AG10803 (cell line): ENCODE measurements at places on chromosomes 3 and 15.
A peak's percentile ranks its signal among the peaks of the same experiment; 100 is the strongest.

- no peak for DNase-seq
Measured at GRCh38 chr3:174002543-174002942, 605.0 kb downstream of the NLGN1 start.

- no peak for DNase-seq
Measured at GRCh38 chr3:981156-981555, 111.7 kb upstream of the CNTN6 start.

GRCh38 chr3:32577581-32578556 is 7.2 kb upstream of the DYNC1LI1 start:
- DNase-seq: peak; percentile 69

GRCh38 chr15:92807971-92808571 is 92.1 kb upstream of the CHD2 start:
- DNase-seq: peak; percentile 26

- no peak for DNase-seq
Measured at GRCh38 chr3:3194861-3195260, 15.4 kb upstream of the CRBN start.

DNA sequence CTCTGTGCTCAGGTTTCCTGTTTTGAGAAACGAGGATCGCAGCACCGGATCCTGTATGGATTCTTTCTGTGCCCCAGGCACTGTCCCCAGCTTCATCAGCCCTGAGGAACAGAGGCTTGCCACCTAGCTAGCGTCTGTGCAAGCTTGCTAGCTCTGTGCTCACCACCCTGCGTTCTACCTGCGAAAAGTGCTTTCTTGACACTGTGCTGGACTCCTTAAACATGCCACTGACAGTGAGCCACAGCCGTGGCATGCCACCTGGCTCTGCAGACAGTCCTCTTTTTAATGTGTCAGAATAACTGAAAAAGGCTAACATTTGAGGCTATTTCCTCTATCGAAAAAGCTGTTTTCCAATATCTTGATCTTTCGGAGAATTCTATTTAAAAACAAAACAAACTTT is 1.4 kb downstream of the PGPEP1L start:
- DNase-seq: no peak

GRCh38 chr3:41991437-41991836 is 29.5 kb upstream of the ULK4 start:
- no peak for DNase-seq

- peak; percentile 47 for DNase-seq
Measured at GRCh38 chr3:110542552-110543150, 529.0 kb upstream of the NECTIN3 start.

GRCh38 chr3:121223116-121223515 is 315.1 kb downstream of the STXBP5L start:
- DNase-seq: no peak

DNA sequence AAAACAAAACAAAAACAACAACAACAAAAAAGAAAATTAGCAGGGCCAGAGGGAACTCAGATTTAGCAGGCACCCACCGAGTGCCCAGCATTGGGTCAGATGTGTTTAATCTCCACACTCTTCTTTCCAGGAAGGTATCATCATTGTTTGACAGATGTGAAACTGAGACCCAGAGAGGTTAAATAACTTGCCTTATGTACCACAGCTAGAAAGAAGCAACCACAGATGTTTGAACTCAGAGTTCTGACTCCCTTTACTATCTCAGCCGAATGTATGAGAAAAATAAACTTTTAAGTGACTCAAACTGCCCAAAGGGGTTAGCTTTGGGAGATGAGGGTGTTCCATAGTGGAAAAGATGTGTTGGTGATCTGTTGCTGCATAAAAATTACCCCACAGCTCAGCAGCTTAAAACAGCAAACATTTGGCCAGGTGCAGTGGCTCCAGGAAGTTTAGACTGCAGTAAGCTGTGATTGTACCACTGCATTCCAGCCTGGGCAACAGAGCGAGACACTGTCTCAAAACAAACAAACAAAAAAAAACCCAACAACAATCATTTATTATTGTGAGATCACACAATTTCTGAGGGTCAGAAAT is 4.5 kb upstream of the RPP25 start:
- no peak for DNase-seq

- peak; percentile 85 for DNase-seq
Measured at GRCh38 chr3:30644615-30645014, 38.2 kb downstream of the TGFBR2 start.

GRCh38 chr15:71273731-71274447 is 158.6 kb downstream of the THSD4 start:
- DNase-seq: peak; percentile 55

- no peak for DNase-seq
Measured at GRCh38 chr15:53611145-53611920, 148.1 kb downstream of the WDR72 start.

DNA sequence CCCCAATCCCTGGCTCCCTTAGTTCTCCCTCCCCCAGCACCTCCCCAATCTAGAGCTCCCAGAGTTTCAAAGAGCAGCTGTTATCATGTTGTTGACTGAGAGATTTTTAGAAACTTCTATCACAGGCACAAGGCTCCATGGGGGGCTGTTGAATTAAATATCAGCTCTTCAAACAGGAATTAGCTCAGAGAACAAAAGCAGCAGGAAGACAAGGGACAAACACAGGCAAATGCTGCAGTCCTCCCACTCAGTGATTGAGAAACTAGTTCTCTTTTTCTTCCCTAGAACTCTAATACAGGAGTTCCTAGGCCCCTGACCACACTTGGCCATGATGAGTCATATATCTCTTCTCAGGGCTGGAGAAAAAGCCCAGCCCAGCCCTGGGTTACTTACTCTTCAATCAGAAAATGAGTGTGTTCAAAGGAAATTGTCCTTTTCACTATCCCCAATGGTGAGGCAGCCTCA is 262.1 kb downstream of the IGSF11 start:
- no peak for DNase-seq

GRCh38 chr3:31836131-31837075 is 144.7 kb downstream of the OSBPL10 start:
- DNase-seq: no peak

- DNase-seq: no peak
Measured at GRCh38 chr3:9192248-9193025, 57.0 kb downstream of the SRGAP3 start.

GRCh38 chr15:40439461-40439959 is 1.2 kb upstream of the BAHD1 start:
- no peak for DNase-seq

DNA sequence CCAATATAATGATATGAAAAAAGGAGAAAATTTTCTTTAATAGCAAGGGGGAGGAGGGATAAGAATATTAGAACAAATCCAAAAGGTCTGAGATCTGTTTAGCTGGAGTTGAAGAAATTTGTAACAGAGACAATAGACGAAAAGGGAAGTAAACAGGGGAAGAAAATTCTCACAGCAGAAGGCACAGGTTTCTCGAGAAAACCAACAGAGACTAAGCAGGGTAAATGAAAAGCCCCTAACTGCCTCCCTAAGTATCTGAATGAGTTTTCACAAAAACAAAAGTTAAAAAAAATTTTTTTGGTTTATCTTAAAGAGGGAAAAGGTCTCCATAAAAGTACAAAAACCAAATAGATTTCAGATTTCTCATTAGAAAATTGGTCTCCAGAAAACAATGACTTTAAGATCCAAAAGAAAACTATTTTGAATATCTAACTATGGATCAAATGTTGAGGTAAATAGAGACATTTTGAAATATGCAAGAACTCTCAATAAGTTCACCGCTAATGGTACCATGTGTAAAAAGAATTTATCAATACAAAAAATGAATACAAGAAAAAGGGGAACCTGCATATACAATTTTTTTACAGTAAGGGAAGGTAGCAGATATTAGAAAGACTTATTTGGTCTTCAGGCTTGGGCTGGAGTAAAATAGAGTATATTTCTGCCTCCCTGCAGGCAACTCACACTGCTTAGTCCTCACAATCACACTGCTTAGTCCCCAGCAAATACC is 23.9 kb upstream of the NEK10 start:
- DNase-seq: no peak

- no peak for DNase-seq
Measured at GRCh38 chr3:76735152-76735551, 304.7 kb upstream of the ROBO2 start.

DNA sequence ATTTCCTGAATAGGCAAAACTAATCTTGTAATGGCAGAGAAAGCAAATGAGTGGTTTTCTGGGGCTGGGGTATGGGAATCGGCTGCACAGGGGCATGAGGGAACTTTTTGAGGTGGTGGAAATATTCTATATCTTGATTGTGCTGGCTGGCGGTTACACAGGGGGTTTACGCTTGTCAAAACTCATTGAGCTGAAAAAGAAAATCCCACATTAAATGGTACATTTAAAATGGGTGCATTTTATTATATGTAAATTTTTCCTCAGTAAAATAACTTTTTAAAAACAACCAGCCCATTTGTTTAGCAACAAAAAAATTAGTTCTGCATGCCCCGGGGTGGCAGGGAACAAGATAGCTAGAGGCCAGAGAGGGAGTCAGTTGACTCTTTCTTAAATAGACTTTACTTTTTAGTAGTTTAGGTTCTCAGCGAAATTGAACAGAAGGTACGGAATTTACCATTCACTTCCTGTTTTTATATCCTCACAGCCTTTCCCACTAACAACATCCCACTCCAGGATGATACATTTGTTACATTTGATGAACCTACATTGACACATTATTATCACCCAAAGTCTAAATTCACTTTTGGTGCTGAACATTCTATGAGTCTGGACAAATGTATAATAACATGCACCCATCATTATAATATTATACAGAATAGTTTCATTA is 41.2 kb upstream of the BCL2A1 start:
- DNase-seq: no peak

GRCh38 chr3:133152056-133152455 is 113.9 kb downstream of the TMEM108 start:
- DNase-seq: no peak

- no peak for DNase-seq
Measured at GRCh38 chr3:46314517-46314916, 39.4 kb upstream of the CCR2 start.

GRCh38 chr15:29813009-29813408 is 9.3 kb downstream of the TJP1 start:
- DNase-seq: no peak

- no peak for DNase-seq
Measured at GRCh38 chr3:111749171-111750170, 109.6 kb upstream of the PHLDB2 start.

GRCh38 chr15:29852201-29852600 is 29.9 kb upstream of the TJP1 start:
- DNase-seq: no peak

DNA sequence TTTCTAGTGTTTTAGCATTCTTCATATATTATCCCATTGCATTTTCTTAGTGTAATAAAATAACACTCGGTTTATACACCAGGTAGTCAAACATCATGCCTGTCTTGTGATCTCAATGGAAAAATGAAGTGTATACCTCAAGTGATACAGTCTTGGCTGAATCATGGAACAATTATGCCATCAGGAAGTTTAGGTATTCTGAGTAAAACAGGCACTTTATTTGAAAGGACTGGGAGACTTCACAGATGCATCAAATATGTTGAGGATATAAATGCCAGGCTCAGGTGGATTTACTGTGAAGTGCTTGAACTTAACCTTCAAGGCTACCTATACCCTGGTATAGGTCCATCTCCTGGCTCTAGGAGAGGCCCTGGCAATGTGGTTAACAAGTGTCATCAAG is 8.5 kb downstream of the TGFBR2 start:
- no peak for DNase-seq

GRCh38 chr3:66393333-66394005 is 107.4 kb downstream of the LRIG1 start:
- DNase-seq: peak; percentile 74

DNA sequence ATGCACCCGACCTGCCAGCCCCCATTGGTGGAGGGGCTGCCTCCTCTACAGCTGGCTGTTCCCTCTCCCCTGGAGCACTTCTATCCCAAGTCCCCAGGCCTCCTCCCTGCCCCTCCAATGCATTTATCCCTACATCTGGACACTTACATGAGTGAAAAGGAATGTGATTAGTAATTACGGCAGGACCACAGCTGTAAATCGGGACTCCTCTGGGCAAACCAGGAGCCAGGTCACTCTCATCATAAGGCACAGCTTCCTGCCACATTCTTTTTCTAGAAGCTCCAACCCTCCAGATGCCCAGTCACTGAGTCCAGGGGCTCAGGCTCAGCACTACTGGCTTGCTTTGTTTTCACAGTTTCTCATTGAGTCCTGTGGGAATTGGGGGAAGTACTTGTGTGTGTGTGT is 54.3 kb downstream of the IL20RB start:
- peak; percentile 95 for DNase-seq

- no peak for DNase-seq
Measured at GRCh38 chr3:181899702-181900101, 188.0 kb downstream of the SOX2 start.

DNA sequence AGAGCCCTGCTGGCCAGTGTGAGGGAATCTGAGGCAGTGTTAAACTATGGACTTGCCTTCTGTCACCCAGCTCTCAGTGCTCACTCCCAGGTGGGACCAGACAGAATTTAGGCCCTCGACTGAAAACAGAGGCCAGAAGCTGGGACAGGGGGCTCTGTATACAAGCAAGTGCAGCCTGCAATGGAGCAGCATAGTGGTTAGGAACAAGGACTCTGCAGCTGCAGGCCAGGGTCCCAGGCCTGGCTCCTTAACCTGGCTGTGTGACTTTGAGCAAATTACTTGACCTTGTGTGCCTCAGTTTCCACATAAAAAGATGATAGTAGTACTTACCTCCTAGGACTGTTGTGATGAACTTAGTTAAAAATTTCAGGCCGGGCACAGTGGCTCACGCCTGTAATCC is 39.8 kb downstream of the CMTM7 start:
- DNase-seq: no peak

DNA sequence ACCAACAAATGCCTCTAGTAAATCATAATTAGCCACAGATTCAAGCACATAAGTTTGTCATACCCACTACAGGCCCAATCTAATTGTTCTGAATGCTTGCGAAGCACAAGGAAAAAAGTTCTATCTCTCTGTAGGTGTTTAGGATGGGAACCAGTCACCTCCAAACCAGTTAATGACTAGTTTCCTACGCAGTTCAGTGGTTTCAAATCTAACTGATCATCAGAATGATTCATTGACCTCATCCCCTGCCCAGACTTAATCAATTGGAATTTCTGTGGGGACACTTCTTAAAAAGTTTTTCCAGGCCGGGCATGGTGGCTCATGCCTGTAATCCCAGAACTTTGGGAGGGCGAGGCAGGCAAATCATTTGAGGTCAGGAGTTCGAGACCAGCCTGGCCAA is 24.3 kb upstream of the MASP1 start:
- DNase-seq: peak; percentile 48

GRCh38 chr15:101001796-101002195 is 82.6 kb downstream of the LRRK1 start:
- DNase-seq: no peak
